Right renal cortex interstitium (tissue), 3 donors: ENCODE measurements at places on chromosomes 16 and 17. TPM values are rescaled to one million over a fixed set of nuclear protein-coding genes. Genes with fewer than 3 reads are reported as not detected.

GRCh38 chr17:41722231-41722630 lies 10.1 kb downstream of the GAST start:
- no peak for DNase-seq

DNA sequence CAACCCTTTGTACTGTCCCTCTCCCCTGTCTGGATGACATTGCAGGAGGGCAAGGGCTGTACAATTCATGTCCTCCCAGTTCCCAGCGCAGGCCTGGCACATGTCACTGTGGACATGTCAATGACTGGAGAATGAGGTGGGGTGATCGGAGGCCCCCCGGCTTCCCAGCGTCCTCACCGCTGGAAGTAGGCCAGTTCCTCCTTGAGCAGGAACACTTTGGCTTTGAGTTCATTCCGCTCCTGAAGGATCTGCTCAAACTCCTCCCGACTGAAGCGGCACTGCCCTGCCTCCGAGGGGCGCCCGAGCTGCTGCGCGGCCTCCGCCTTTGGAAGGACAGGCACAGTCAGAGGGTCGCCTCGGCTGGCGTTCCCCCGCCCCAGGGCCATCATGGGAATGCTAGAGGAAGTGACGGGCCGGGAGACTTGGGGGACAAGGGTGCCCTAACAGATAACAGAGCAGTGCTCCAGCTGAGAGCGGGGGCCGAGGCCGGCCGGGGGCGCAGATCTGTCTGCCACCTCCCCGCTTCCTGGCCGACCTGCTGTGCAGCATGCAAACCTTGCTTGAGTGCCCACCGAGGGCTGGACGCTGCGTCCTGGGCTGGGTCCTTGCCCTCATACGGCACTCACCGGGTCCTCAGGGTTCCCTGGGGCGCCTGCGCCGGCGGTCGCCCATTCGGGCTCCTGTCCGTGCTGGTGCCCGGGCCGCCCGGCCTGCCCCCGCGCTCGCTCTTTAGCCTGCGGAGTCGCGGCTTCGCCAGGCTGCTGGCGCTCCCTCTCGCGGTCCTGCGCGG lies 1.3 kb downstream of the RILP start:
- no peak for DNase-seq

DNA sequence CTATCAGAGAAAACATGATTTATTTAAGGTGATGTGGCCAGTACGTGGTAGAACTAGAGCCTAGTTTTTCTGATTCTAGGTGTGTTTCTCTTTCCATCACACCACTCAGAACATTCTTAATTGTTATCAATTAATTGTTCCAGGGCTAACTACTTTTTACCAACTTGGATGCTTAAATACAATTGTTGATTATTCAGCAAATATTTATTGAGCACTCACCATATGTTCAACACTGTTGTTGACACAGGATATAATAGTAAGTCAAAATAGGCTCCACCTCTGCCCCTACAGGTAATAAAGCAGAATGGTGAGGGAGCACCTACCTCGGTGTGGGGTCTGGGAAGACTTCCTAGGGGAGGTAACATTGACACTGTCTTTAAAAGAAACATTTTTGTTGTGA lies 16.1 kb downstream of the GNAO1 start:
- DNase-seq = no peak

GRCh38 chr17:45311760-45312476 lies 4.9 kb downstream of the MAP3K14 start:
- DNase-seq = no peak

GRCh38 chr17:57142925-57143324 lies 57.9 kb downstream of the AKAP1 start:
- no peak for DNase-seq

TRIM65 gene
- polyA plus RNA-seq = 12.4 TPM
